ENCODE measurements at places on chromosomes 5 and 9.

GRCh38 chr9:78856144-78856543 lies 559.2 kb downstream of the PSAT1 start:
- peak; percentile 17 for DNase-seq

GRCh38 chr9:108094676-108094993 lies 605.1 kb upstream of the KLF4 start:
- no peak for DNase-seq

- no peak for DNase-seq
Measured at GRCh38 chr5:32298059-32298415, 14.7 kb downstream of the MTMR12 start.

DNA sequence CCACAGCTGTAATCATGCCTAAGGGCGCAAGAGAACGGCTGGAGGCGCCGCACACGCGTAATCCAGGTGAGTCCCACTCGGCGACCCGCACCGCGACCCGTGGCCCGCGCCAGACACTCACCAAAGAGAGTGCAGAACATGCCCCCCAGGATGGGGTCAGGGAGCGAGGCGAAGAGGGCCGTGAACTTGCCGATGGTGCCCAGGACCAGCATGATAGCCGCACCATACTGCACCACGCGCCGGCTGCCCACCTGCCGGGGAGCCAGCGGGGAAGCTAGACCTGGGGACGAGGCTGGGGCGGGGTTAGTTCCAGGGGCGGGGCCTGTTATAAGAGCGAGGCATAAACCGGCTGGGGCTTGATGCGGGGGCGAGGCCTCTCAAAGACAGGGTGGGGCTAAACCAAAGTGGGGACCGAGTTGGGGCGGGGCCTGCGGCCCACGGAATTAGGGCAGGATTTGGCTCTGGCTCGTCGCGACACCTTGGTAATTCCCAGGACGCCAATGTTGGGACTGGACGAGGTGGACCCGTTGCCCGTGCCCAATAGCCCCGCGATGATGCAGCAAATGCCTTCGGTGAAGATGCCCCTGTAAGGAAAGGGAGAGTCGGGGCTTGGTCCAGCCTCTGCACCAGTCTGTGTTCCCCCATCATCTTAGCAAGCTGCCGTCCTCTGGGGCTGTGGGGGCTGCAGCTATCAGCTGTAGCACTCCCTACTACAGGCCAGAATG lies 4.8 kb downstream of the SLC23A1 start:
- DNase-seq, result no peak

GRCh38 chr9:95004411-95005277 lies 278.1 kb downstream of the AOPEP start:
- peak; percentile 51 for DNase-seq

DNA sequence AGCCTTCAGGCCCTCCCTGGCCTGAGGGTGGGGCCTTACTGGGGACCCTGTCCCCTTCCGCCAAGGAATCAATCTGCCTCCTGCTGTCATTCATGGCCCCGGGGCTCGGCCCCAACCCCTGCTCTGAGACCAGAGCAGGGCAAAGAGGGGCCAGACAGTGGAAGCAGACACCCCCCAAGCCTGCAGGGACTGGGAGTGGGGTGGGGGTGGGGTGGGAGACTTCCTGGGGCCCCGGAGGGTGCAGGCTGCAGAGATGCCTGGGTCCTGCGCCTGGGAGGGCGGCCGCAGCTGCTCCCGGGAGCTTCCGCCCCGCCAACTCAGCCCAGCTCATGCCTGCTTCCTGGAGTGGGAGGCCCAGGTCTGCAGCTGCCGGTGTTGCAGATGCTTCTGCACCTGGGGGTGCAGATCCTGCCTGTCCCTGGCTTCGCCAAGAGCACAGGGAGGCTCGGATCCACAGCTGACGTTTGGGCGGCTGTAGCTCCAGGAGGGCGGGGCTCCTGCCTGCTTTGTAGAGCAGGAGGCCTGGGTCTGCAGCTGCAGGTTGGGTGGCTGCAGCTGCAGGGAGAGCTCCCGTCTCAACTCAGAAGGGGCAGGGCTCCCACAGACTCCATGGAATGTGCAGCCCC lies 6.2 kb downstream of the KIF4B start:
- no peak for DNase-seq

- no peak for DNase-seq
Measured at GRCh38 chr9:127035948-127036347, 86.5 kb downstream of the ANGPTL2 start.

GRCh38 chr5:32076699-32077695 lies 97.1 kb downstream of the GOLPH3 start:
- peak; percentile 58 for DNase-seq

GRCh38 chr9:89278551-89278950 lies 32.4 kb upstream of the CKS2 start:
- no peak for DNase-seq

DNA sequence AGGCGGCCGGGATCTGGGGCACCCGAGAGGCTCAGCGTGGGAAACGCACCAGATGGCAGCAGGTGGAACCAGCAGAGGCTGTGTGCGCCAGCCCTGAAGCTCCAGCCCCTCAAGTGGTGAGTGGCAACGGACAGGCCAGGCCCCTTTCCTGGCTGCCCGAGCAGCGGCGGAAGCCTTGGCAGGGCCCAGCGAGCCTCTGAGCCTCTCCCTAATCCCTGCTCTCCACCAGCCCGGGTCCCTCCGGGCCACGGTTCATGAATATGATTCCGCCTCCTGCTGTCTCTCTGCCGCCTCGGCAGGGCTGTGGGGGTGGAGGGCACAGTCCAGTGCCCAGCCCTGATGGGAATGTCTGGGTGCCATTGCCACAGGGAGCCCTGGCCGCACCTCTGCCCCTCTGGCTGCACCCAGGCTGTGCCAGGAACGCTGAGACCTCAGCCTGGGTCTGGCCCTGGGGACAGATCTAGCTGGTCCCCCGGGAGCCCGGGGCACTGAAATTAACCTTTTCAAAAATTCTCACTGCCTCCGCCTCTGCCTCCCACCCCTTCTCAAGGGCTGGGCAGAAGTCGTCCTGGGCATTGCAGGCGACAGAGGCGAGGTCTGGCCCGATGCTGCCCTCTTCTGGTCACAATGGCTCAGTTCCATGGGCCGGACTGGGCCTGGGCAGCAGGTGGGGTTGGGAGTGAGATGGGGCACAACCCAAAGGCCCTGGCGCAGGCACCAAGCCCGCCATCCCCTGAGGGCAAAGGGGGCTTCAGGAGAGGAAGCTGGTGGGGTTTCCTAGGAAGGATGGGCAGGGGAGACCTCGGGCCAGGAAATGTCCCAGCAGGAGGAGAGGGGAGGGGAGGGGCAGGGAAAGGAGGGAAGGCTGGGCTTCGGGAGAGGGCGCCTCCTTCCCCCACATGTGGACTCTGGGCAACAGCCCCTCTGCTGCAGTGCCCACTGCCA lies 20.3 kb downstream of the CCDC187 start:
- DNase-seq, result peak; percentile 51

- peak; percentile 36 for DNase-seq
Measured at GRCh38 chr5:9766581-9766980, 136.4 kb upstream of the TAS2R1 start.

- no peak for DNase-seq
Measured at GRCh38 chr9:128629852-128630545, 26.6 kb downstream of the DYNC2I2 start.

DNA sequence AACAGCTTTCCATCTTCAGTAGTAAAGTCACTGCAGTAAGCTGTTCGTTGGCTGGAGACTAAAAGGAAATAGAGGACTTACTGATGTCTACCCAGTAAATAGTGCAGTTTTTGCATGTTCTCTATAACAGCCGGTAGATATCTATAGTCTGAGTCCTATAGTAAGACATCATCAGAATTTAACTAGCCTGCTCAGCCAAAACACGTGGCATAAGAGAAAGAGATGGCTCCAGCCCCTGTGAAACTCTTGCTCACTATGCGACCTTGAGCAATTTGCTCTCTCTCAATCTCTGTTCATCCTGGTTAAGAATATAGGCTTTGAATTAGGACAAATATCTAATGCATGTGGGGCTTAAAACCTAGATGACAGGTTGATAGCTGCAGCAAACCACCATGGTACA lies 201.6 kb upstream of the PAPPA start:
- no peak for DNase-seq

GRCh38 chr9:130501639-130502038 lies 56.9 kb downstream of the ASS1 start:
- no peak for DNase-seq

DNA sequence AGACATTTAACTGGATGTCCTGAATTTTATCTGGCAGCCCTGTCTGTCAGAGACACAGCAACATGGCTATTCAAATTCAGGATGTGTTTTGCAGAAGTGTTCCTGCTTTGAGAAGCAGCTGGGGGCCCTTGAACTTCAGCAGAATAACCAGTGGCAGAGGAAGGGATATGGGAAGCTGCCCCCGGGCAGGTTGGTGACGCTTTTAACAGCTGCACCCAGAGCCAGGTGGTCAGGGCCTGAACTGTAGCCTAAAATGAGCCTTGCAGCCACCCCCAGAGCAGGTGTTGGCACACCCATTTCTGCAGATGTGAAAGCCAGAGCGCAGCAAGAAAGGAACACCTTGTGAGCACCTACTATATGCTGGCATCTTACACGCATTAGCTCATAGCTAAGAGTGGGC lies 128.7 kb upstream of the BOD1 start:
- DNase-seq, result no peak

GRCh38 chr9:6782345-6782744 lies 24.6 kb downstream of the KDM4C start:
- no peak for DNase-seq

- peak; percentile 7 for DNase-seq
Measured at GRCh38 chr5:116308391-116308790, 223.6 kb downstream of the COMMD10 start.

DNA sequence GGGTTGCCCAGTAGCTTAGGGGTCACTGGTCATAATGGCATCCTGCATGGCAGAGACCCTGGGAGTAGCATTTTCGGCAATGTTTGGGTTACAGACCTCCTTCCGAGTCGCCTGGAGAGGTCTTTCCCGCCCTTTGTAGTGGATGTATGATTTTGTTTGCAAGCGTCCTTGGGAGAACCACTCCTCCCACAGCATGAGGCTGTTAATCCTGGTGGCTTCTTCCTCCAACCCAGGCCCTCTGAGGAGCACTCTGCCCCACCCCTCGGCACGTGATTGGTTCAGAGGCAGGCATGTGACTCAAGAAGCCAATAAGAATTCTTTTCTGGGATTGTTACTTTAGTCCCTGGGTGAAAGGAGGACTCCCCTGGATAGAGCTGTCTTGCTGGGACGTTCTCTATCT lies 30.2 kb upstream of the GRHPR start:
- no peak for DNase-seq

DNA sequence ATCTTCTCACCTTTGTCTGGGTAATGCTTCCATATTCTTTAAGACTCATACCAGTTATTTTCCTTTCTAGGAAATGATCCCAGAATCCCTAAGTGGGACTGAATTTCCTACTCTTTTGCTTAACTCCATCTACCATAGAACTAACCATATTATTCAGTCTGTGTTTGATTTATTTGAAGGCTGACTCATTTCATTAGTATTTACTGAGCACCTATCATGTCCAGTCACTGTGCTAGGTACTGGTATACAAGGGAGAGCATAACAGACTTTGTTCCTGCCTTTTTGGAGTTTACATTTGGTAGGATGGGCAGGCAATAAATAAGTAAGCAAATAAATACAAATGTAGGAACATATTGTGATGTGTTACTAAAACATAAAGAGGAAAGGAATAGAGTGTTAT lies 4.3 kb downstream of the NPR2 start:
- DNase-seq, result no peak

DNA sequence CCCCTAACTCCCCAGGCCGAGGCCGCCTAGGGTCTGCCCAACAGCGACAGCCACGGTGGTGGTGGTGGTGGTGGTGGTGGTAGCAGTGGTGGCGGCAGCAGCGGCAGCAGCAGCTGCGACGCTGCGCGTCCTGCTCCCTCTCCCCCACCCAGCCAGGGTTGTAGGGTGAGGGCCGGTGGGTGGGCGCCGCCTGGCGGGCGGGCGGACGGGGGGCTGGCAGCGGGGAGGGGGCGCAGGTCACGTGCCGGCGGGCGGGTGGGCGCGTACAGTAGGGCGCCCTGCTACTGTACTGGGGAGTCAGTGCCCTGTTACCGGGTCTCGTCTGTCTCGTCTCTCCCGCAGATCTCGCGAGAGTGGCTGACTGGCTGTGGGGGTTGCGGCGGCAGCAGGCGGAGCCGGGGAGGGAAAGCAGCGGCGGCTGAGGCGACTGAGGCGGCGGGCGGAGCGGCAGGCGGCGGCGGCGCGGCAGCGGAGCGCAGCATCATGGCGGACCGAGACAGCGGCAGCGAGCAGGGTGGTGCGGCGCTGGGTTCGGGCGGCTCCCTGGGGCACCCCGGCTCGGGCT lies at the start of gene PURA:
TSS of gene PURA (plus strand) at position 411 of the 565 bp plus-strand sequence. CDS start at position 484, 73 bp downstream.
- peak; percentile 97 for DNase-seq

DNA sequence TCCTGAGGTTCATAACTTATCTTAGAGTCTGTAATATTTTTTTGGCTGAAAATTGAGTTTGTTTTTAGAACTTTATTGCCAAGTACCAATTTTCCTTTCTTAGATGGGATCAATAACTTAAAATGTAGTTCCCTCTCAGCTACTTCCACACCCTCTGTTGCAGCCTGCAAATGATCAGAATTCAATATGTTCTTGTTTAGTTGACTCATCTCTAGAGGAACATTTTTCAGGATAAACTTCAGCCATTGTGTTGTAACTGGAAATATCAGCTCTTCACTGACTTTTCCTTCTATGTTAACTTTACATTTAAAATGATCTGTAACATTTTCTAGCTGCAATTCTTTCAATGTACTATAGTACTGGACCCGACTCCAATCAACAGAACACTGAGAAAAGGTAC lies 115.7 kb downstream of the ESM1 start:
- no peak for DNase-seq

- DNase-seq, result no peak
Measured at GRCh38 chr5:19734776-19735175, 253.2 kb downstream of the CDH18 start.

DNA sequence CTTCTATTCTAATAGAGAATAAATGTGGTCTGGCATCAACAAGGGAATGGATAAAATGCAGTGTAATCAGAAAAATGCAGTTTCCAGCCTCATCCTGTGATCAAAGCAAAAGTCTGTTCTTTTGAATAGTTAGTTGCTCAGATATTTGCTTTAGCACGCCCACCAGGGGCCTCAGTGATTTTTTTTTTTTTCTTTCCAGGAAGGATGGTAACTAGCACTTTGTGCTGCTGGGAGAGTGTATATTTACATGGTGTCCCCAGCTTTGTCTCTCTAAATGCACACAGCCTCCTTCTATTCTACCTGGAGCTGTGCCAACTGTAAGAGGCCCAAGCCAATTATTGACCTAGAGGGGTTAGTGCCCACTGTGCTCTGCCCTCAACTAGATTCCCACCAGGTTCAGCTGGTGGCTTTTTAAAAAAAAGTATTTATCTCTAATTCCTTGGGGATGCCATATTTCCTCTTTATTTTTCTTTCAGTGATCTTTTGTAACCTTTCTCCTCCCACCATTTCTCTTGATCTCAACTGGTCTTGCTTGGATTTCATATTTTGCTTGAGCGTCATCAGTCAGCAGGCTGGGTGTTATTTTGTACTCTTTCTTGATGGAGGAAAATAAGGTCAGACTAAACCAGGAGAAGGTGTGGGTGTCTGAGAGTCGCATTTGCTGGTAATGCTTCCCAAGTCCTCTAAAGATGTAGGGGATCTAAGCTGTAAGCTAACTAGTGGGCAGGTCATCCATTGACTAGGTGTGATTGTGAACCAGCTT lies 193.0 kb upstream of the C9orf72 start:
- peak; percentile 51 for DNase-seq
